Esophagus squamous epithelium (tissue), 5 donors: ENCODE measurements at places on chromosomes 5 and 9. TPM values are rescaled to one million over a fixed set of nuclear protein-coding genes. Genes with fewer than 3 reads are reported as not detected.

Gene PCDHB6
- total RNA-seq, result not detected

- H3K4me1 ChIP-seq, result no peaks in the 10 kb centered on the region
- H3K27me3 ChIP-seq, result no peaks in the 10 kb centered on the region
- H3K27ac ChIP-seq, result no peak overlapping the region
- DNase-seq, result no peak
- H3K4me3 ChIP-seq, result no peak overlapping the region
- no peaks in the 10 kb centered on the region for H3K36me3 ChIP-seq
Measured at GRCh38 chr9:10268531-10269485, 344.0 kb downstream of the PTPRD start.

- DNase-seq, result no peak
- H3K36me3 ChIP-seq, result no peaks in the 10 kb centered on the region
- no peaks in the 10 kb centered on the region for H3K27me3 ChIP-seq
- H3K27ac ChIP-seq, result no peak overlapping the region
- no peaks in the 10 kb centered on the region for H3K4me1 ChIP-seq
Measured at GRCh38 chr5:8289779-8290178, 420.8 kb downstream of the MTRR start.

Gene LURAP1L
- 1.1 TPM for total RNA-seq

Gene CDX1
- not detected for total RNA-seq

Gene SOHLH1
- total RNA-seq, result not detected

GRCh38 chr5:140546851-140547507 is 483 bp upstream of the EIF4EBP3 start:
- H3K36me3 ChIP-seq, result peaks cover 68% of the 10 kb centered on the region
- H3K4me3 ChIP-seq, result peak overlapping the region; percentile 52
- no peaks in the 10 kb centered on the region for H3K27me3 ChIP-seq
- DNase-seq, result no peak

Gene MEGF9
- 17.9 TPM for total RNA-seq

- H3K27ac ChIP-seq, result no peak overlapping the region
- H3K4me1 ChIP-seq, result no peaks in the 10 kb centered on the region
- no peaks in the 10 kb centered on the region for H3K36me3 ChIP-seq
- DNase-seq, result no peak
Measured at GRCh38 chr5:127666043-127666716, 17.3 kb downstream of the CTXN3 start.

- H3K27ac ChIP-seq, result no peak overlapping the region
- H3K4me3 ChIP-seq, result no peak overlapping the region
Measured at GRCh38 chr9:69785757-69786156, 25.9 kb upstream of the PTAR1 start.

DNA sequence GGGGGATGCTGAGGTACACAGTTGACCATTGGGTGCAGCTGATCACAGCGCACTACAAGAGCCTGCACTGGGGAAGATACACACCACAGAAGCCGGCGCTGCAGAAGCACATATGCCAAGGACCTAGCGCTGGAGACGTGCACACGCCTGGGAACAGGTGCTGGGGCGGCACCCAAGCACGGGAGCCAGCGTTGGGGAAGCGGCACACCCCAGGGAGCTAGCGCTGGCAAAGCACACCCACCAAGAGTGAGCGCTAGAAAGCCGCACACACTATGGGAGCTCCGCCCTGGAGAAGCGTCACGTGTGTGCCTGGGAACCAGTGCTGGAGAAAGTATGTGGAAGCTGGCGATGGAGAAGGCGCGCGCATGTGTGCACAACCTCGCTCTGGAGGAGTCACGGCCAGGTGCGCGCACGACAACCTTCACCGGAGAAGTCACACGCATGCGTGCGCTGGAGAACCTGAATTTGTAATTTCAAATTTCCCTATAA is 4.5 kb downstream of the FANCC start:
- H3K27me3 ChIP-seq, result no peaks in the 10 kb centered on the region
- H3K4me3 ChIP-seq, result peak overlapping the region; percentile 38
- no peak for DNase-seq
- H3K36me3 ChIP-seq, result no peaks in the 10 kb centered on the region
- no peak overlapping the region for H3K27ac ChIP-seq

DNA sequence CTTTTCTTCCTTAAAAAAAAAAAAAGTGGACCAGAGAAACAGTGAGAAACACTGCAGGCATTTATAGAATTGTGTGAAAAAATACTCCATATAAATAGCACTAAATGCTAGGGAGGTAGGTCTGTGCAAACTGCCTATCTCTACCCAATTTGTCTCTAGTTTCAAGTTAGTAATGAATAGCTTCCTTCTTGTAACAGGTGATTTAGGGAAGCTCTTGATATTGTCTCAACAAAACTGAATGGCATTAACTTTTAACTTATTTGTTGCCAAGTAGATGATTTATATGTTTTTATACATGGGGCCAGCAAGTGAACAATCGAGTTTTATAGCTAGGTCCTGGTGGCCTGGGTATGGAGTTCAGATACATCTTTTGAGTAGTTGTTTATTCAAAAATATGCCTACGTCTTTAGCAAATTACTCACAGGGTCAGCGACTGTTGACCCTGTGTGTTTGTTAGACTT is 283.6 kb downstream of the NR3C1 start:
- H3K4me3 ChIP-seq, result no peak overlapping the region
- no peak for DNase-seq
- H3K27me3 ChIP-seq, result no peaks in the 10 kb centered on the region
- no peak overlapping the region for H3K27ac ChIP-seq
- H3K36me3 ChIP-seq, result no peaks in the 10 kb centered on the region
- H3K4me1 ChIP-seq, result no peaks in the 10 kb centered on the region

DNA sequence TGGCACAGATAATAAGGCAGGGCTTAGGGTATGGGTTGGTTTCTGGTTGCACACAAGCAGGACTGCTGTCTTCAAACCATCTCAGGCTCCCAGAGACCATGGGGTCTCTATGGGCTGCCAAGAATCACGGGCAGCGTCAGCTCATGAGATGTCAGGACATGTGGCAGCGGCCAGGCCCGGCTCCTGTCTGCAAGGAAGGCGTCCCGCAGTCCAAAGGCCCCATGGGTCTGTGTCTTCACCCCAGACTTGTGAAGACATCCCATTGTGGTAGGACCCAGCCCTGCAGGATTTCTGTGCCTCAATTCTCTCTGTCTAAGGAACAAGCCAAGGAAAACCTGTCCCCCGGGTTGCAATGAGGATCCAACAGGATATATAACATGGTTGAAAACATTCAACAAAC is 32.6 kb downstream of the IPPK start:
- H3K27me3 ChIP-seq, result no peaks in the 10 kb centered on the region
- H3K4me3 ChIP-seq, result no peak overlapping the region
- no peak overlapping the region for H3K27ac ChIP-seq

GRCh38 chr5:129410488-129410887 is 49.6 kb upstream of the ADAMTS19 start:
- H3K4me3 ChIP-seq, result no peak overlapping the region
- no peak for DNase-seq
- H3K27me3 ChIP-seq, result no peaks in the 10 kb centered on the region
- H3K27ac ChIP-seq, result no peak overlapping the region
- H3K36me3 ChIP-seq, result no peaks in the 10 kb centered on the region

DNA sequence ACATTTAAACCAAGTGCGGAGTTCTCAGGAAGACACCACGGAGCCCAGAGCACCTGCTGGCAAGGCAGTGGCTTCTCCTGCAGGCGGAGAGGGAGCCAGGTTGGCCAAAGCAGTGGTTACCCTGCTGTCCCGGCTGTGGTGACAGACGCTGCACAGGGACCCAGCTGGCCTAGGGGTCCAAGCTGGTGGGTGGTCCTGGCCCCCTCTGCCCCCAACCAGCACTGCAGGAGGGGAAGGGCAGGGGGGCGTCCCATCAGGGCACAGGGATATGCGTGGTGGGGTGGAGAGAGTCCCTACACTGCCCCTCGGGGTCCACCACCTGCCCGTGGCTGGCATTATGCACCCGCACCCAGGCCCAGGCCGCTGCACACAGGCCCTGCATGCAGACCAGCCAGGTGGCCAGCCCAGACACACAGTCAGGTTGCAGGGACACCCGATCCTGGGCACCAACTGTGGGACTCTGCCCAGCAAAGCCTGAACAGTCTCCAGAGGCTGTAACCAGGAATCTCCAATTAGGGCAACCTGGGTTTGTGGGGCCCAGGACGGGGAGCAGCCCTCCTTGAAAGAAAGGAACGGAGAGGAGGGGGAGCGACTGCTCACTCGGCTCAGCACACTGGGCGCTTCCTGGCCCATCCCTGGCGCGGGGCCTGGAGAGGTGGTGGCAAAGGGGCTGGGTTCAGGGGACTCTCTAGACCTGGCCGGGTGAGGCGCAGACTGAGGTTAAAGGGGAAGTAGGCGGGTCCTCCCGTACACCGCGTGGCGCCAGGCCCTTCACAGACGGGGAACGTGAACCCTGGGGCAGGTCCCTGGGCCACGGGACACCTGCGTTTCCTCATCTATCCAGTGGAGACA is 46.3 kb downstream of the NACC2 start:
- H3K4me1 ChIP-seq, result peaks cover 26% of the 10 kb centered on the region
- no peak overlapping the region for H3K4me3 ChIP-seq
- no peak overlapping the region for H3K27ac ChIP-seq
- no peaks in the 10 kb centered on the region for H3K27me3 ChIP-seq
- peaks cover 10% of the 10 kb centered on the region for H3K36me3 ChIP-seq
- no peak for DNase-seq

DNA sequence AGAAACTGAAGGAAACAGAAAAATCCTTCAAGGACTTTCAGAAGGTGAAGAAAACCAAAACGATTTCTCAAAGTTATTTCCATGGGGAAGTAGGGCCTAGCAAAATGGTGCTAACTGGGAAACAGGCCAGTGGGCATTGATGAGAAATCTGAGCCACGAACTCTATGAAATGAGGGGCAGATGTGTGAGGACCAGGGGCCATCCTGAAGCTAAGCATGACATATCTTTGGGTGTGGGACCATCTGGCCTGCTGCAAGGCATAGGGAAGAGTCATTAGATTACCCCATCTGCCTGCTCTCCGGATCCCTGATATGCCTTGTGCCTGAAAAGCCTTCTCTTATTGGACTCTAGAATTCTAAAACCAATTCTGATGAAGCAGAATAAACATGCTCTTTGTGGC is 143.8 kb downstream of the PALM2AKAP2 start:
- no peak overlapping the region for H3K27ac ChIP-seq
- H3K4me3 ChIP-seq, result no peak overlapping the region
- no peaks in the 10 kb centered on the region for H3K27me3 ChIP-seq
- H3K4me1 ChIP-seq, result no peaks in the 10 kb centered on the region
- no peaks in the 10 kb centered on the region for H3K36me3 ChIP-seq
- no peak for DNase-seq

- no peaks in the 10 kb centered on the region for H3K4me1 ChIP-seq
- H3K27ac ChIP-seq, result no peak overlapping the region
- H3K27me3 ChIP-seq, result no peaks in the 10 kb centered on the region
- no peak for DNase-seq
- no peak overlapping the region for H3K4me3 ChIP-seq
Measured at GRCh38 chr5:137263371-137264005, 235.6 kb downstream of the SPOCK1 start.

- H3K27ac ChIP-seq, result peak overlapping the region; percentile 47
- peaks cover 26% of the 10 kb centered on the region for H3K4me1 ChIP-seq
- no peaks in the 10 kb centered on the region for H3K27me3 ChIP-seq
- DNase-seq, result no peak
- H3K4me3 ChIP-seq, result no peak overlapping the region
Measured at GRCh38 chr5:148962200-148962550, 100.7 kb downstream of the SH3TC2 start.

GRCh38 chr5:144473650-144474049 is 303.0 kb downstream of the KCTD16 start:
- H3K4me1 ChIP-seq, result no peaks in the 10 kb centered on the region
- H3K27me3 ChIP-seq, result no peaks in the 10 kb centered on the region
- no peak overlapping the region for H3K4me3 ChIP-seq
- no peak overlapping the region for H3K27ac ChIP-seq
- no peak for DNase-seq

- H3K27me3 ChIP-seq, result no peaks in the 10 kb centered on the region
- H3K27ac ChIP-seq, result no peak overlapping the region
- H3K36me3 ChIP-seq, result no peaks in the 10 kb centered on the region
- H3K4me1 ChIP-seq, result no peaks in the 10 kb centered on the region
Measured at GRCh38 chr5:125574491-125575044, 828.1 kb upstream of the ZNF608 start.

Gene GLT6D1
- not detected for total RNA-seq

Gene TRIM14
- total RNA-seq, result 29.6 TPM

GRCh38 chr5:139657363-139658321 is 9.5 kb downstream of the CXXC5 start:
- no peaks in the 10 kb centered on the region for H3K36me3 ChIP-seq
- no peak overlapping the region for H3K4me3 ChIP-seq
- peaks cover 90% of the 10 kb centered on the region for H3K4me1 ChIP-seq

Gene PCDHA5
- total RNA-seq, result 0.19 TPM

GRCh38 chr5:69530561-69531405 is 29.2 kb upstream of the GTF2H2C start:
- no peak overlapping the region for H3K4me3 ChIP-seq
- no peak overlapping the region for H3K27ac ChIP-seq
- H3K4me1 ChIP-seq, result peaks cover 34% of the 10 kb centered on the region
- H3K27me3 ChIP-seq, result no peaks in the 10 kb centered on the region

DNA sequence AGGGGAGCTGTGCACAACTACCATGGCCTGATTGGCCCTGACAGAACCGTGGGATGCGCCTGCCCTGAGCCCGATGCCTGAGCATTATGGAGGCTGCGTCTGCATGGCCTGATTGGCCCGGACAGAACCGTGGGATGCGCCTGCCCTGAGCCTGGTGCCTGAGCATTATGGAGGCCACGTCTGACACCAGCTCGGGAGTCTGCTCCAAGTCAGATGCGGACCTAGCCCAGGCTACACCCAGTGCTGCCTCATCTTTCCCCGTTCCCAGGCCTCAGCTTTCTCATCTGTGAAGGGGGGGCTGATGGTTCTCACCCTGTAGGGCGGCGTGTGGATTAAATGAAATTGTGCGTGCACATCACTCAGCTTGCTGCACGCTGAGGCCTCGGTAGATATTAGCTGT is 7.3 kb downstream of the CEP72 start:
- no peak for DNase-seq
- H3K27me3 ChIP-seq, result no peaks in the 10 kb centered on the region
- H3K4me1 ChIP-seq, result no peaks in the 10 kb centered on the region
- H3K27ac ChIP-seq, result no peak overlapping the region
- peaks cover 56% of the 10 kb centered on the region for H3K36me3 ChIP-seq

Gene PCDHGB6
- 1.4 TPM for total RNA-seq

- no peak overlapping the region for H3K4me3 ChIP-seq
- no peaks in the 10 kb centered on the region for H3K27me3 ChIP-seq
- no peak for DNase-seq
- H3K36me3 ChIP-seq, result no peaks in the 10 kb centered on the region
- H3K4me1 ChIP-seq, result no peaks in the 10 kb centered on the region
- no peak overlapping the region for H3K27ac ChIP-seq
Measured at GRCh38 chr9:132955768-132956167, 11.4 kb upstream of the TSC1 start.

GRCh38 chr9:98132806-98133631 is 14.0 kb upstream of the TRIM14 start:
- no peak overlapping the region for H3K4me3 ChIP-seq
- no peak overlapping the region for H3K27ac ChIP-seq
- DNase-seq, result no peak
- H3K27me3 ChIP-seq, result no peaks in the 10 kb centered on the region

DNA sequence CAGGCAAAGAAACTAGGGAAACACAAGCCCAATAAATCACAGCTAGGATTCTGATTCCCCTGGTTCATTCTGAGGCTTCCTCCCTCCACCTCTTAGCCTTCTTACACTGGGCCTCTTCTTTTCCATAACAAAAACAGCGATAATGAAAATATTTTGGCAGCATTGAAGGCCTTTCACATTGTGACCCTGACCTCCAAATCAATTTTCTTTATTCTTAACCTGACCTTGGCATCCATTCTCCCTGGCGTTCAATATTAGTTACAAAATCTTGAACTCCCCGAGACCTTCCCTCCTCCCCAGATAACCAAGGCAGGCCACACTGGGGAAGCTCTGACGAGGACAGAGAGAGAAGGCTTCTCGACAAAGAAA is 399.9 kb downstream of the ZSWIM6 start:
- no peak overlapping the region for H3K27ac ChIP-seq
- H3K4me3 ChIP-seq, result no peak overlapping the region
- peaks cover 3% of the 10 kb centered on the region for H3K27me3 ChIP-seq
- no peaks in the 10 kb centered on the region for H3K36me3 ChIP-seq

Gene GABBR2
- total RNA-seq, result not detected
